ENCODE measurements at places on chromosomes 2 and 18.

DNA sequence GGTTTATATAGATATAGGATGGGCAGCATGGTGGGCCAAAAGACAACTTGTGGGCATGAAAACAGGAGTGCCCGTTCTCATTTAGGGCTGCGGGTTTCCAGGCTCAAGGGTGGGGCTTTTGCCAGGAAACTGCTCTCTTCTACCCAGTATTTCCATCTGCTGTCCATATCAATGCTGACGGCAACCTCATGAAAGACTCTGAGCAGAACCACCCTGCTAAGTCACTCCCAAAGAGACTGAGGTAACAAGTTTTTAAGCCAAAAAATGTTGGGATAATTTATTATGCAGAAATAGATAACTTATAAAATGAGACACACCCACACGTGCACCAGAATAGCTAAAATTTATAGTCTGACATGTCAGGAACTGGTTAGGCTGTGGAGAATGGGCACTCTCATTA, 36.1 kb upstream of the MPPE1 start:
- no peak for DNase-seq

DNA sequence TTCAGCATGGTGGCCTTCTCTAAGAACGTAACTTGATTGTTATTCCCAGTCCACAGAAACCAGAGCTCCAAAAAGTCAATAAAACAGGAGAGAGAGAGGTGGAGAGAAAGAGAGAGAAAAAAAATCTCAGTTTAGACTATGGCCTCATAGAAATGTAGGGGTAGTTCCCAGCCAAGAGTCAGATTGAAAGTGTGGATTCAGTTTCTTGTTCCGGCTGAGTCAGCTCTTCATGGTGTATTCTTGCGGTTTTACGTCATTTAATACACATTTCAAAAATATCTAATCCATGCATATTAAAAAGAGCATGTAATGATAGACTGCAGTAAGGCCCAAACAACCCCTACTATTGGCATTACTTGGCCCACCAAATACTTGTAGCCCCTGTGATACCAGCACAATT, 303.9 kb downstream of the ETAA1 start:
- no peak for DNase-seq

GRCh38 chr2:195596840-195597239, 60.2 kb upstream of the SLC39A10 start:
- peak; percentile 83 for DNase-seq

GRCh38 chr2:147740211-147740927, 104.5 kb upstream of the ACVR2A start:
- no peak for DNase-seq

- DNase-seq, result peak; percentile 57
Observed at GRCh38 chr2:126809340-126809739, 89.3 kb upstream of the TEX51 start.

Measured in A673 (cell line).